ENCODE measurements at places on chromosomes 4 and X. TPM values are rescaled to one million over a fixed set of nuclear protein-coding genes. Genes with fewer than 3 reads are reported as not detected.

DNA sequence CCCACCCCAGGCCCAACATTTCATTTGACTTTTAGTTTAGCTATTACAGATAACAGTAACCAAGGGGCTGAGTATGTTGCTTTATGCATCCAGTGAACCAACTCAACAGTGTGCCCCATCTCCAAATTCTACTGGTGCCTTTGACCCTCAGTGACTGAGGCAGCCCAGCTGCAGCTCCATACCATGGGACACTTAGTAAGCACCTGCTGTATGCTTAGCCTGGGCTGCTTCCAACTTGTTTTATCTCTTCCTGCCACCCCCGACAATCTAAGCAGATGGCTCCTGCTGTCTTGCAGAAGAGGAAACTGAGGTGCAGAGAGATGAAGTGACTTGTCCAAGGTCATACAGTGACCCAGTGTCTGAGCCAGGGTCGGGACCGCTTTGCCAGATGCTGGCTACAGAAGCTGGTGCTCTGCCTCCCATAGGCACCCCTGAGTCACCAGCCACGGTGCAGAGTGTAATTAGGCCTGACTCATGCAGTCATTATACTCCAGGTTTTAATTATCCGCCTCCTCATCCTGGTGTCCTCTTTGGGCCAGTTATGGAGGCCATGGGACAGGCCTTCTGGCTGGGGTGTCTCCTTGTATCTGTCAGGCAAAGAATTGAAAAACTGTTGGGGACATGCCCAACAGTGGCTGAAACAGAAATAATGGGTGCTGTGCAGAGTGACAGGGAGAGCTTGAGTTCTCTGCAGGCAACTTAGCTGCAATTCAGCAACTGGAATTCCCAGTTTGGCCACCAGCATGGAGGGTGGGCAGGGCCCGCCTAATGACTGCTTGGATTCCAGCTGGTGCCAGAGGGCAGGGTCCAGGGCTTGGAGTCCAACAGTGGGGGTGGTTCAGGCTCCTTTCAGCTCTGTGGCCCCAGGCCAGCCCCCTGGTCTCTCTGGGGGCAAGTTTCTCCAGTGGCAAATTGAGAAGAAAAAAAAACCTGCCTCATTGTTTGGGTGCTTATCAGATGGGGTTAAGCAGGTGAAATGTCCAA is 8.2 kb upstream of the GPR78 start:
- DNase-seq, result no peak

DNA sequence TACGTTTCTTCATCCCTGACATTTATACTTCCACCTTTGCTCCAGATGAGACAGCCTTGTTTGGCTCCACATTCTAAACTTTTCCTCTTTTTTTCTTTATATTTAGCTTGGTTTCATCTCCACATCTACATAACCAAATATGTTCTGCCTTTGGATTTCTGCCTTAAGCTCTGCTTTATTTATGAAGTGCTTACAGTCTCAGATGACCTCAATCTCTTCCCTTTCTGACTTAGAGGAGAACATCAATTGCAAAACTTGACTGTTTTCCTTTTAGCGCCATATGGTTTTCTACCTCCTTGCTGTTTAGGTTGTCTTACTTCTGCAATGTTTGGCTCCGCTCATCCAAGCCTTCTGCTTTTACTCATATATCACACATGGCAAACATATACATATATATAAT is 7.5 kb downstream of the ASB5 start:
- no peak for DNase-seq

DNA sequence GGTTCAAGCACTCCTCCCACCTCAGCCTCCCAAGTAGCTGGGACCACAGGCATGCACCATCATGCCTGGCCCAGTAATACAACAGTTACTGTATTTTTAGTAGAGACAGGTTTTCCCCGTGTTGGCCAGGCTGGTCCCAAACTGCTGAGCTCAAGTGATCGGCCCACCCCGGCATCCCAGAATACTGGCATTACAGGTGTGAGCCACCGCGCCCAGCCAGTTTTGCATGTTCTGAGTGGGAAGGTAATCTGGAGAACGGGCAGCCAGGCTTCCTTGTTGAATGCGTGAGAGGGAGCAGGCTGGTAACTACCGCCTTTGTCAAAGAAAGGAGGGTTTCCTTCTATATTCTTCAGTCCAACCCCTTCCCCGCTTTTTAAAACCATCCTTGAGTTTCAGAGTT is 9.1 kb downstream of the NOCT start:
- DNase-seq, result no peak

DNA sequence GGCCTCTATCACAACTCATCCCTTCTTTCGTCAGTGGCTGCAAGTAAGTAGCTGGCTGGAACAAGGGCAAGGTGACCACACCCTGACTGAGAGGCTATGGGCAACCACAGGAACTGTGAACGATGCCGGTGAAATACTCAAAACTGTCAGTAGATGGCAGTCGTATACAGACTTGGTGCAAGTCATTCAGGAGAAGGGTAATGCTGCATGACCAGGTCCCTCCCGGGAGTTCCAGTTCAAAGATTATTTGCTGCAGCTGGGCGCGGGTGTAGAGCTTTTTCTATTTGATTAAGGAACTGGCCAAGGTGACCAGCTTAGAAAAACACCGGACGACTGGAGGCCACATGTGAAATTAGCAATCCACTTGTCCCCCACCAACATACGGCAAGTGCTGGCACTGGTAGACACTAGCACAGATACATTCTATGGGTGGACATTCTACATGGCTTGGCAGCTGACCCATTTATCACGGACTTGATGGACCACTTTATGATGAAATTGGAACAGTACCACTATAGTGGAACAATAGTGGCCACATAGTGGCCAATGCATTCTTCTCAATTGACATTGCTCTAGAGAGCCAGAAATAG is 726.6 kb downstream of the TRAM1L1 start:
- no peak for DNase-seq

DNA sequence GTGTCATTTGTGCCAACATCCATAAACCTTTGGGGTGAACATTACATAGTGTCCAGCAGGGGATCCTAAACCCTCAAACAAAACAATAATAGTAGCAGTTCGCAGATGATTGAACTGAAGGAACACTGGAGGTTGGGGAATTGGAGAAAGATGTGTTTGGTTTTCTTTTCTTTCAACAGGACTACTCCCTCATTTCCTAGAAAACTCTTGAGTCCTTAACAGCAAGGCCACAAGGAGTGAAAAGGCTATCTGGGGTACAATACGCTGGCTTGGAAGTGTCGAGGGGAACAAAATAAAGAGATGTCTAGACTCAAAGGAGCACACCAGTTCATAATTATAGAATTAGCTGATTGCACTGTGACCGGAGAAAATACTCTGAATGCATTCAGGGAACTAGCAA is 72.1 kb downstream of the IDS start:
- DNase-seq, result no peak

NKX1-1 gene
- total RNA-seq, result not detected

TRIM2 gene
- total RNA-seq, result 9.5 TPM

DNA sequence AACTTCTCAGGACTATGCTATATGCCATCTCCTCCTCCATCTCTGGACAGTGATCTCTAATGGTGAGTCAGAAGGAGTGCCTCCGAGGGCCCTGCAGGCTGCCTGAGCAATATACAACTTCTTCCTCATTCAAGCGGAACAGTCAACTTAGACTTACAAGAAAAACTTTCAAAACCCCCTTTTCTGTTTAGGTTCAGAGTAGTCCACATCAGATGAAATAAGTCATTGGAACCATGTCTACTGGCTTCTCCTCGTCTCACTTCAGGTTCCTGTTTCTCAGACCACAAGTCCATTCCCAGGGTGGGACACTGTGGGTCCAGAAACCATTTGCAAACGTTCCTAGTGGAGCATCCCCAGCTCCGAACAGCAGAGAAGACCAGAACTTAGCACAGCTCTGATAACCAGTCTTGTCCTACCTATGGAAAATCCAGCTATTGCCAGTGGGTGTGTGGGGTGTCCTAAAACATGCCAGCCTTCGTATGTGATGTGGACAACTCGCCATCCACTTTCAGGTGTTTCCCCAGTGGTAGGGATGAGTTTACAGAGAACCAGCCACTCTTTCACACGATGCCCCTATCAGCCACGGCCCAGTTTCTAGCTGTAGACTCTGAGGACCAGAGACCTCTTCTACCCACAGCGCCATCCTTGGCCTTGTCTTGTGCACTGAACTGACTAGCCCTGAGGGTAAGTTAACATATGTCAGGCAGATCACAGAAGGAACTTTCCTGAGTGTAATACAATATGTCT is 32.7 kb upstream of the NKRF start:
- DNase-seq, result no peak

DNA sequence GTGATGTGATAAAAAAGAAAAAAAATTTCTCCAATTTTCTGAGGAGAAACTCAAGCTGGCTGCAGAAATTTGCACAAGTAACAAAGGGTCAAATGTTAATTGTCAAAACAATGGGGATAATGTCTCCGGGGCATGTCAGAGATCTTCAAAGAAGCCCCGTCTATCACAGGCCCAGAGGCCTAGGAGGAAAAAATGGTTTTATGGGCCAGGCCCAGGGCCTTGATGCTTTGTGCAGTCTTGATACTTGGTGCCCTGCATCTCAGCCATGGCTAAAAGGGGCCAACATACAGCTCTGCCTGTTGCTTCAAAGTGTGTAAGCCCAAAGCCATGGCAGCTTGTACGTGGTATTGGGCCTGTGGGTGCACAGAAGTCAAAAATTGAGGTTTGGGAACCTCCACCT is 961.0 kb downstream of the FAM133A start:
- DNase-seq, result no peak

RADX gene
- total RNA-seq, result 30.3 TPM

GRCh38 chrX:4805502-4805901 is 1092.1 kb upstream of the PRKX start:
- no peak for DNase-seq

GRCh38 chrX:43605351-43605750 is 50.7 kb upstream of the MAOA start:
- no peak for DNase-seq

GRCh38 chr4:125283707-125284279 is 31.0 kb upstream of the FAT4 start:
- DNase-seq, result no peak

AMBN gene
- not detected for total RNA-seq

DGKK gene
- total RNA-seq, result not detected

- DNase-seq, result no peak
Measured at GRCh38 chrX:133391111-133391510, 24.2 kb downstream of the GPC4 start.

- DNase-seq, result no peak
Measured at GRCh38 chr4:94211861-94212260, 4.2 kb downstream of the SMARCAD1 start.

GRCh38 chr4:14856062-14856933 is 146.0 kb upstream of the CPEB2 start:
- no peak for DNase-seq

- DNase-seq, result no peak
Measured at GRCh38 chr4:104906276-104906675, 240.4 kb upstream of the TET2 start.

TCEAL7 gene
- not detected for total RNA-seq

DNA sequence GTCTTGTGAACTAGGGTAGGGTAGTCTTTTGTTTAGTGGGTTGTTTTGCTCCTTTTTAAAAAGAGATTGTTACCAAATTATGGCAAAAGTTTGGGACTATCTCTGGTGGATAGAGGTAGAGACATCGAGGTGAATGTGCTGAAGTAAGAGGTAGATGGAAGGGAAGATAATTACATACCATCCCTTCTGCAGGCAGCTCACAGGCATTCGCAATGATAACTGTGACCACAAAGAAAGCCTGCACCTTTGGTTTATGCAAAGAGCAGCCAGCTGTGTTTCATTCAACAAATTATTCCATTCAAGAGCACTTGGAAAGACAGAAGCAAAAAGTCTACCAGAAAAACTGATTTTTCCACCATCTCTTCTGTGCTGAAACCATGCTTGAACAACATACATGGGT is 155.6 kb downstream of the GATB start:
- DNase-seq, result no peak

DNA sequence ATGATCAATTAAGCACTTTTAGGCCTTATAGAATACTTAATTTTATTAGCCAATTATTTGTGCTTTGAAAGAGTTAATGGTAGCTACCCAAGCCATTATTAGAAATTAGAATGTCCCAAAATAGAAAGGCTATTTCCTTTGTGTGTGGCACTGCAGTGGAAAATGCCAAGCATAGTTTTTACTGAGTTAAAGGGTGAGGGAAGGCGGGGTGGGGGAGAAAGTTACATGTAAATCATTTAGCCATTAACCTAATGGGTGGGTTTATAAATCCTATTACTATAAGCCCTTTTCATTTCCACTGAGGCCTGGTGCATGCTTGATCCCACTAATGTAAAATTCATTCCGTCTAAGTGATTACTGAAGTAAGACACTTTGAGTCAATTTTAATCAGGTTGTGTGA is 105.8 kb downstream of the POLA1 start:
- DNase-seq, result no peak

GBA3 gene
- not detected for total RNA-seq

GAB3 gene
- total RNA-seq, result 18.4 TPM

DNA sequence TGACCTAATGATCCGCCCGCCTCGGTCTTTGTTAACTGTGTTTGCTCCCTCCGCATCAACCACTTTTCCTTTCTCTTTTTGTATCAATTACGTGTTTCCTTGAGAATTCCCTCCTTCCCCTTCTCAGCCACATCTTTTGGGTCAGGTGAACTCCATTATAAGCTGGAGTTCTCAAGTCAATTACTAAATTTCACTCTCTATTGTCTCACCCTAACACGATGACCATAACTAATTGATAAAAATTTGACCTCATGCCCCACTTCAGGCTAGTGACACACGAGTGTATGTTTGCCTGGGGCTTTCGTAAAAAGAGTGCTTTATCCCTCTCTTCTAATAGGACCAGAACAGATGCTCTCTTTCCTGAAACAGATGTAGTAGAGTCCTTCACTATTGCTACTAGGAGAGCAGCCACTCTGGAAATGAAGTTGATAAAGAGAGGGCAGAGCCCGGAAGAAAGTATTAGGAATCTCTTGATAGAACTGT is 403.6 kb upstream of the ANXA10 start:
- DNase-seq, result no peak

GRCh38 chr4:176002007-176002613 is 63.5 kb upstream of the WDR17 start:
- no peak for DNase-seq

CT55 gene
- not detected for total RNA-seq

DNA sequence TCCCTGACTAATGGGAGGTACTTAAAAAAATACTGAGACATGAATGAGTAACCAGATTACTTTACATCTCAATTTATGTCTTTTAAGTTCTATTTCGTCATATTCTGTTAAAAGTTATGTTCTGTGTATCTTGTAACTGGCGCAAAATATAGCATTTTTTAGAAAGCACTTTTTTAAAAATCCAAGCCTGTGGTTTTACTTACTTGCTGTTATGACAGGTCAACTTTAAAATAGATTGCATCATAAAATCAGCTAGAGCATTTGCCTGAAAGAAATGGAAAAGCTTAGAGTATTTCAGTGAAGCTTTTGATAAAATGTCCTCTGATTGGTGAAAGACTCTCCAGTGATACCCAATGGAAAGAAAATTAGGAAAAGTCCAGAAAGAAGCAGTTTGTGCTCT is 1892.3 kb upstream of the TENM3 start:
- no peak for DNase-seq

GABRE gene
- not detected for total RNA-seq

DNA sequence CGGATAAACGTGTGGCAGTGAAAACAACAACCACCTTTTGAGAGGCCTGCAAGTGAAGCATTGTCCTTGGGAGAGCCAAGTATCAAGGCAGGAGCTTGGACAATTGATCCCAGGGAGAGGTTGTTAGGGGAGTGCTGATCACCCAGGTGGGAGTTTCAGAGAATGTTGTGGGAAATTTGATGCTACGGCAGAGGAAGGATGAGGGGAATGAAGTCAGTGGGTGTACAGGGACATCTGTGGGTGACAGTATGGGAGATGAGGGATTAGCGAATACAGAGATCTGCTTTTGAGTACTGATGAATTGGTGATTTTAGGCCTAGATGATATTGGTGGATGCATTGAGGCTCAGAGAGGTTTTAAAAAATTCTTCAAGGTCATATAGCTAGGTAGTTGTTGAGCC is 4.3 kb downstream of the GNL3L start:
- no peak for DNase-seq

All from T-helper 17 cell (primary cell).